ENCODE measurements at places on chromosomes 5 and 9.
A peak's percentile ranks its signal among the peaks of the same experiment; 100 is the strongest.

DNA sequence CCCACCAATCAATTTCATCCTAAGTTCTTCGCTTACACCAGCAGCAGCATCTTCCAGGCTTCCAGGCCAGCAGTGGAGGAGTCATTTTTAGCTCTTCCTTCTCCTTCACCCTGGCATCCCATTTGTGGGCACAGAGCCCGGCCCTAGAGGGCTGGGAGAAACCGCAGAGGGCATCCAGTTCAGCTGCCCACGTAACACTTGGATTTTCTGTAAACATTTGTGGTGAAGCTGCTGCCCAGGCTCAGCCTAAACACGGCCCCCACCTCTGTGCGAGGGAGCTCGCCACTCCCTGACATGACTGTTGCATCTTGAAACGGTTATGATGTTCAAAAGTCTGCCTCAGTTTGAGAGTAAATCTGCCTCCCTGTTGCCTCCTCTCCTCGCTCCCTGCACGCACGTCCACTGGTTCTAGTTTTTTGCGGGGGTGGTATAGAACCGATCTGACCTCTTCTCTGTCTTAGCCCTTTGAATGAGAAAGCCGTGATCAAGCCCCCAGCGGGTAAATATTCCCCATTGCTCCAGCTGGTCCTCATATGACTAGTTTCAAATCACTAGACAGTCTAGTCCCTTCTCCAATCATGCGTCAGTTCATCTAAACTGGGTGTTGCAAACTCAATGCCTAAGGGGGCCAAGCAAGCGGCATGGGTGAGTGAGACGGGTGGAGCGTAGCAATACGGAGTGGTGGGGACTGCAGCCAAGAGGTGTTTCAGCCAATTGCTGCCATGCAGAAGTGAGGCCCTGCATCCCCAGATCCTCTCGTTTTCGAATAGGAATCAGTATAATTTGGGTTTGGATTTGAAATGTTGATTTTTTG, 34.9 kb upstream of the N4BP3 start:
- DNase-seq: no peak

DNA sequence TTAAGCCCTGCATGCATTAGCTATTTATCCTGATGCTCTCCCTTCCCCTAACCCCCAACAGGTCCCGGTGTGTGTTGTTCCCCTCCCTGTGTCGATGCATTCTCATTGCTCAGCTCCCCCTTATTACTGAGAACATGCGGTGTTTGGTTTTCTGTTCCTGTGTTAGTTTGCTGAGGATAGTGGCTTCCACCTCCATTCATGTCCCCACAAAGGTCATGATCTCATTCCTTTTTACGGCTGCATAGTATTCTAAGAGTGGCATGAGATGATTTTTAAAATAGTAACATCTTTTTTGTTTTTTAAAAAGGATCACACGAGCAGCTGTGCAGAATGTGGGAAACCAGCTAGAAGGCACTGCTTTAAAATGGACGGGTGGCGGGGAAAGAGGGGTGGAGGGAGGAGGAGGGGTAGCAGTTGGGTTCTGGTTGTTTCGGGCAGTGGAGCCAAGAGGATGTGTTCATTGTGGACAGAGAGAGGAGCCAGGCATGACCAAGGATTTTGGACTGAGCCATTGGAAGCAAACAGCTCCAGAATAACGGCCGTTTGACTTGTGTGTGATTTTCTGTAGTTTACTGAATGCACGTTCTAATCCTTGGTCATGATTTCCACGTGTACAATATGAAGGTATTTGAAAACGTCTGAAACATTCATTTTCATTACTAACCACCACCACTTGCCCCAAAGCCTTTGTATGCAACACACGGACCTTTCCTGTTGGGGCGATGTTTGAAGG, 1.7 kb upstream of the TENT4A start:
- no peak for DNase-seq

DNA sequence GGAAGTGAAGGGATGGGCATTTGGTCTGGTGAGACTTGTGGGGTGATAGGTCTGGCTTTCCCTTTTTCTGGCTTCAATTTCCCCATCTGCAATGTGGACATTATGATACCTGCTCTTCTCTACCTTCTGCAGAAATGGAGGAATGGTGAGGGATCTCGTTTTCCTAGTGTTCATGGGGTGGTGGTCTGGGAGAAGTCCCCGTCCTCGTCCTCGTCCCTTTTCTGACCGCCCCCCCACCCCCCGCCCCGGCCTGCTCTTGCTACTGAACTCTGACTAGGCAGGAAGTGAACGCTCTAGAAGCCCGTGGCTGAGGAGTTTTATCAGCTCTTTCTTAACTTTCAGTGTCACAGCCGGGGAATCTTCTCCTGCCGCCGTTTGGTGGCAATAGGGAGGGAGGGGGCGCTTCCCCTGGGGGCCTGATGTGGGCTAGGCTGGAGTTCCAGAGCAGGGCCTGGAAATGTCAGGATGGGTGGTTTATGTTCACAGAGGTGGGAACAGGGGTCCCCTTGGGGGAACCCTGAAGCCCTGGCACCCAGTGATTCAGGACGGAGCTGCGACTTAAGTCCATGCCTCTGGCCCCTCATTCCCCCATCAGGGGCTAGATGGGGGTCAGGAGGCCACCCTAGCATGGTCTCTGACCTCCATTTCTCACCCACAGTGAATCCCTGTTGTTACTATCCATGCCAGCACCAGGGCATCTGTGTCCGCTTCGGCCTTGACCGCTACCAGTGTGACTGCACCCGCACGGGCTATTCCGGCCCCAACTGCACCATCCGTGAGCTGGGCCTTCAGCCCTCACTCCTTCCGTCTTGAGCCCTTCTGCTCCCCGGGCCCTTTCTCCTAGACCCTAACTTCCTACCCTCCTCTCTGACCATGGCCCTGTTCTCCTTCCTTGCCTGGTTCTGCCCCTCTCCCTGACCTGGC, 6.7 kb downstream of the PTGS1 start:
- peak; percentile 25 for DNase-seq

GRCh38 chr5:24819841-24820240, 175.1 kb upstream of the CDH10 start:
- DNase-seq: no peak

DNA sequence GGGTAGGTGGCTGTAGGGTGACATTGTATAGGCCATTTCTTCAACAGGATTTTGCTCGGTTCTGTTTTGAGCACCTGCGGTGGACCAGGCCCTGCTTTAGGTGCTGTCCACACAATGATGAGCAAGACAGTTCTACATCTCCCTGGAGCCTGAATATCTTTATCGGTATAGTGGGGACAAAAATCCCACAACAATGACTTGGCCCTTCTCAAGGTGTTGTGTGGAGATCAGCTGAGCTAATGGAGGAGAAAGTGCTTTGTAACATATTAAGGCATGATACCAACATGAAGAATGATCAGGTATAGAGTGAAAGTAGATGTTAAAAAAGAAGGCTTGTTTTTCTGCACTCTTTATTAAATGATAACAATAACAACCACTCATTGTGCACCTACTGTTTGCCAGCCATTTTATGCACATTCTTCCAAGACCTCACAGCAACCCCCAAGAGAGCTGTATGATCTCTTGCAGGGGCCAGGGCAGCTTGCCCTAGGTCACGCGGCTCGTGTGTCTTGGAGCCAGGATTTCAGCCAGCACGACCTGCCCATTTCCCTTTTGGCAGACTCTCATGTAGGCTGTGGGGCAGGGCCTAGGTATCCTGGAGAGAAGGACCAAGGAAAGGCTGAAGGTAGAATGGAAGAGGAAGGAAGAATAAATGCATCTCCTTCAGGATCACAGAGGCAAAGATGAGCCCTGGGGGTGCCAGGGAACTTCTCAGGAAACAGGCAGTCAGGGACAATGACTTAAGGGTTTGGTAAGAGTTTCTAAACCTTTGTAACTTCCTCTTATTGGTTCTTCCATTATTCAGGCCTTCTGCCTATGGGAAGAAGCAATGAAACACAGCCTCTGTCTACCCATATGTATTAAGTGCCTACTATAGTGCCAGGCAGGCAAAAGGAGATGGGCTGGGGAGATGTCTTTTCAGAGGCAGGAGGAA, 50.0 kb upstream of the PPARGC1B start:
- DNase-seq: no peak

- no peak for DNase-seq
Measured at GRCh38 chr9:134181648-134182034, 17.3 kb upstream of the RNU6ATAC start.

DNA sequence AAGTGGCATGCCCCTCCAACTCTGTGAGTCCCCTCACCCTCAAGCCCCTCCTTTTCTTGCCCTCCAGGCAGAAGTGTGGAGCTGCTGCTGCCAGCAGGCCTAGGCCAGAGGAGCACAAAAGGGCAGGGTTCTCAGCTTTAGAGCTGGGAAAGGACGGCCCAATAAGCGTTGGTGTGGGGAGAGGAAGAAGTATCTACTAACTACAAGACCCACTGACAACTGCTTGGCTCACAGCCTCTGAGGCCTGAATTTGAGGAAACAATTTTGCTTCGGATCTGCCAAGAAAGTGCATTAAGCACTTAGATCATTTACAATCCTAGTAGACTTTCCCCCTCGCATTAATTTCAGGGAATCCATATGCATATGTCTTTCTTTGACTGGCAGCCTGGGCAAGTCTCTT, 179.4 kb downstream of the SNX18 start:
- no peak for DNase-seq

DNA sequence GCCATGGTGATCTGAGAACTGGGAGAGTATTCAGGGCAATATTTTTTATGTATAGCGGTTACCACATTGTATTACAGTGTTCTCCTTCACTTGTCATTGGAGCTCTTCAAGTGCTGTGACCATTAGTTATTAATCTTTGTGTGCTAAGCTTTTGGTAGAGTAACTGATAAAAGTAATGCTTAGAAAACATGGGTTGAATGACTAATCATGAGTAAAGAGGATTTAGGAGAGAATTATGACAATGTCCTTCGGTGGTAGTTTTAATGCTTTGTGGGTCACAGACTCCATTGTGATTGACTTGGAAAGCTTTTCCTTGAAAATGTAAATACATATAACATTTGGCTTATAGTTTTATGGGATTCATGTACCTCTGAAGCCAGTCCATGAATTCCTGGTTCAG, 21.4 kb downstream of the TGFBR1 start:
- no peak for DNase-seq

- DNase-seq: peak; percentile 82
Measured at GRCh38 chr9:3507395-3508077, 18.3 kb downstream of the RFX3 start.

GRCh38 chr5:14794583-14795230, 76.9 kb downstream of the ANKH start:
- no peak for DNase-seq

- no peak for DNase-seq
Measured at GRCh38 chr5:180593446-180594206, 2.3 kb upstream of the SCGB3A1 start.

DNA sequence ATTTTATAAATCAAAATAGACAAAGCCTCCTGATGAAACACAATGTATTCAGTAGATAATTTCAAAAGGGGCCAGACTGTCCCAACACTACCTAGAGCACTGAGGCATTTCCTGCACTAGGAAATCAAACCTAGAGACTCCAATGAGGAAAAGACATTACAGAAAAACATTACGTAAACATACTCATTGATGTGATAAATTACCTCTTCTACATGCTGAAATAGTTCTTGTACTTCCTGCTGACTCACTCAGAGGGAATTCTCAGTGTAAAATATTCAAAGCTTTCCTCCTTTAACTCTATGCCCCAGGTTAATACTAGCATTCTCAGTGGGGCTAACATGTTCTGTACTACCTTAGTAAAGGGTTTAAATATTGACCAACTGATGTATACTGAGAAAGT, 178.0 kb downstream of the ESM1 start:
- DNase-seq: no peak

GRCh38 chr5:157959370-157959769, 100.4 kb upstream of the CLINT1 start:
- DNase-seq: no peak

- DNase-seq: no peak
Measured at GRCh38 chr5:44932922-44933585, 124.3 kb downstream of the MRPS30 start.

- DNase-seq: peak; percentile 84
Measured at GRCh38 chr5:43432486-43433375, 20.5 kb upstream of the CCL28 start.

GRCh38 chr5:130964231-130965202, 200.5 kb downstream of the HINT1 start:
- DNase-seq: no peak

DNA sequence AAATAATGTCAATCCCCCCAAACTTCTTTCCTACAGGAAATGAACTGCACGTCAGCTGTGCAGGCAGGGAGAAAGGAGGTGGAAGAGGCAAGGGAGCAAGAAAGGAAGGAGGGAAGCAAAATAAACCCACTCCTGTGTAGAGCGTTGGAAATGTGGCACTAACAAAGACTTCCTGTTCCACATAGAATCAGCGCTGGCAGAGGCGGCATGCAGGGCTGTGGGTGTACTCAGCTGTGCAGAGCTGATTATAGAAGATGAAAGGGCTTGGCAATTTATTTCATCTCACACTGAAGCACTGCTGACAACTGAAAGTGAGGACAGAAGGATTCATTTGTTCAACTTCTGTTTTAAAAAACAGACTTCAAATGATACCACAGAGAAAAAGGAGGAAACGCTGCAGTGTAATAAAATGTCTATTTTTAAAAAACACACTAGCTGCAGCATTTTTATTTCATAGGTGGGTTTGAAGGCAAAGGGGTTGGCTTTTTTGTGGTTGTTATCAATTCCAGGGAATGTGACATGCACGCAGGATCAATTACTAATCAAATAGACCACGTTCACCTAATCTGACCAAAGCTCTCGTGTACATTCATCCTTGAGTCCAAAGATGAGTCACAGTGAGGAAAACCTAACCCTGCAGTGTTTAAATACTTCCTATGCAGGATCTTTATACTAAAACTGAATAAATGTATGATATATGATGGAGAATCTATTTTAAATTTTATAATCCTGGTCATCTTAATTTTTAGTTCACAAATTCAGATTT, 583.5 kb downstream of the ZNF608 start:
- DNase-seq: peak; percentile 47

DNA sequence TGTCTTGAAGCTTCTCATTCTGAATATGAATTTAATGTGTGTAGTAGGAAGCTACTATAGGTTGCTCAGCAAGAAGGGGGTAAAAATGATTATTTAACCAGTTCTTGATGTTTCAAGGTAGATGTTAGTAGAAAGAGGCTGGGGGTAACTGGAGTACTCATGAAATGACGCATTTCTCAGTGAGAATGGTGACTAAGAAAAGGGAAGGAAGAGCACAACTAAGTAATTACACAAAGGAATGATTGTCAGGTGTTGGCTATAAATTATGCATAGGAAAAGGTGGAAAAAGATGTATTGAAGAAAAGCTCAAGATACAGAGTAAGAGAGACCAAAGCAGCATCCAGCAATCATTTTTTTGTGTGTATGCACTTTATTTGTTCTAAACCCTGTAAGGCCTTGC, 1.4 kb upstream of the PSIP1 start:
- no peak for DNase-seq

- no peak for DNase-seq
Measured at GRCh38 chr5:131749138-131749537, 47.7 kb downstream of the FNIP1 start.

DNA sequence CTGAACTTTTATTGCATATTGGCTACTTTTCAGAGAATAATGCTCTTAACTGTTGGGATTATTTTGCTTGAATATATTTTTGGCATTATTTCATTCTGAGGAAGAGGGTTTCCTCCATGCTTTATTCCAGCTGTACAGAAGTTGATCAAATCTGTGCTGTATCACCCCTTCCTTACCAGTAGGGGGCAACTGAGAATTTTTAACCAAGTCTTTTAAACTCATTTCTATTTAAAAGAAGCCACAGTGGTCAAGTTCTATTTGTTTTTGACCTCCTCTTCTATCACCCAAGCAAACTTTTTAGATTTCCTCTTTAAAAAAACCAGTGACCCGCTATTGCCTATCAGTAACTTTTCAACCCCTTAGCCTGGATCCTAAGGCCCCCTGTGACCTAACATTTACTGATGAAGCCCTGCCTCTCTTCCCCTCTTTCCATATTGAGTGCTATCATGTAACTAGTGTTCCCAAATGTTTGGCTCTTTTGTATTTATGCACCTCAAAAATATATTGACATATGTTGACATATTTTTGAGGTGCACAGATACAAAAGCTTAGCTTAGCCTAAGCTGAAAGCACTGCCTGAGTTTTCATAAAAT, 80.6 kb downstream of the FBXO4 start:
- DNase-seq: peak; percentile 9
